Heart right ventricle (tissue), 16 donors: ENCODE measurements at places on chromosomes 16 and 17. TPM values are rescaled to one million over a fixed set of nuclear protein-coding genes. Genes with fewer than 3 reads are reported as not detected.

- no peak for DNase-seq
Measured at GRCh38 chr17:71866095-71866494, 254.7 kb upstream of the SOX9 start.

- no peak for DNase-seq
Measured at GRCh38 chr17:11901931-11902330, 95.3 kb downstream of the ZNF18 start.

GRCh38 chr16:89829630-89830437 is 1.6 kb downstream of the SPIRE2 start:
- no peak for DNase-seq

GRCh38 chr17:62902531-62903220 is 63.4 kb upstream of the TANC2 start:
- no peak for DNase-seq

DNA sequence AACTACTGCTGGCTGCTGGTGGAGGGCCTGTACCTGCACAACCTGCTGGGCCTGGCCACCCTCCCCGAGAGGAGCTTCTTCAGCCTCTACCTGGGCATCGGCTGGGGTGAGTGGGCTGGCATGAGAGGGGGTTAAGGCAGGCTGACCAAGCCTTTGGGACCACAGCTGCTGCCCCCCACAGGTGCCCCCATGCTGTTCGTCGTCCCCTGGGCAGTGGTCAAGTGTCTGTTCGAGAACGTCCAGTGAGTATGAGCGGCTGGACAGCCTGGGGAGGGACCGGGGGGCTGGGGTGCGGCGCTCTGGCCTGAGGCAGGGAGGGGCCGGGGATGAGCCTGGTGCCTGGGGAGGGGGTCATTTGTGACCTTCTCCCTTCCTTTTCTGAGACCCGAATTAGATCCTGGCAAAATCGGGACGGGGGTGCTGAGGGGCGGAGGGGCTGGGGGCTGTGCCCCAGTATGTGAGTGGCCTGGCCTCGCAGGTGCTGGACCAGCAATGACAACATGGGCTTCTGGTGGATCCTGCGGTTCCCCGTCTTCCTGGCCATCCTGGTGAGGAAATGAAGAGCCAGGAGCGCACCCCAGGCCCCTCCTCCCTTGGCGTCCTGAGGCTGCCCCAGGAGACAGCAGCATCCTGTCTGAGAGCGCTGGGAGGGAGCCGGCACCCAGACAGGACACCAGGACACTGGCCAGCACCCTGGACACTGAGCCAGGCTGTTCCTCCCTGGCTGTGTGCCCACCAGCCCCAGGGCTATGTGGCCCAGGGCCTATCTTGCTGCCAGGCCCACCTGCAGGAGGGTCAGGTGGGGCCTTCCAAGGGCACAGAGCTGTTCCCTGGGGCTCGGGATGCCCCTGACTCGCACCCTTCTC is 8.0 kb downstream of the GCGR start:
- DNase-seq: no peak

DNA sequence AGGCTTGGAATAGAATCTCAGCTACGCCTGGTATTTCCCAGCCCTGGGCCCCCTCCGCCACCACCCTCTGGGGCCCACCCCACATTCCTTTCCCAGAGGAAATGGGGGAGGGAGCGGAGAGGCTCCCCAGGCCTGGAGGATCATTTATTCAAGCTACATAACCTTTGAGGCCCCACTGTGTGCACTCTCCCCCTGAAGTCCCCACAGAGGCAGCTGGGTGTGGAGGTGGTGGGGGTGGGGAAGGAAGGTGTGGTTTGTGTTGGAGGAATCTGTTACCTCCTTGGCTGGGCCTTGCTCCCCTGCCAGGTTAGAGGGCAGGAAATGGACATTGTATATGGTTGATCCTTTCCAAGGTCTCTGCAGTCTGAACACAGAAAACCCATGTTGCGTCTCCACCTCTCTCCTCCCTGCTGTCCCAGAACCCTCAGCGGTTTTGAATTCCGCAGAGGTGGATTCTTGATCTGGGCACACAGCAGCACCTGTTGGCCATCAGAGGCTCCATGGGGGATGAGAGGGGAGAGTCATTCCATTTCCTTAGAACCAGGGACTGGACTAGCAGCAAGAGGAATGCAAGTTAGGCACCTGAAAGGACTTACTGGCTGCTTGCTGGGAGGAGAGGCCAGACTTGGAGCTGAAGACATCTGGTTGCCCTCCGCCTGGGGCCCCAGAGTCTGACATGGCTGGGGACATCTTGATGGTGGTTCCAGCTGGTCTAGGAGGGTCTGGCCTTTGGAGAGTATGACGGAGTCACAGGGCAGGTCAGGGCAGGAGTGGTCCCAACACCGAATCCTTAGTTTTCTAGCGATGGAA is 23.0 kb downstream of the ARHGAP23 start:
- peak; percentile 50 for DNase-seq

GRCh38 chr17:42252597-42253550 is 23.3 kb downstream of the STAT5B start:
- no peak for DNase-seq

GRCh38 chr17:9389111-9389527 is 186.5 kb downstream of the STX8 start:
- no peak for DNase-seq

DNA sequence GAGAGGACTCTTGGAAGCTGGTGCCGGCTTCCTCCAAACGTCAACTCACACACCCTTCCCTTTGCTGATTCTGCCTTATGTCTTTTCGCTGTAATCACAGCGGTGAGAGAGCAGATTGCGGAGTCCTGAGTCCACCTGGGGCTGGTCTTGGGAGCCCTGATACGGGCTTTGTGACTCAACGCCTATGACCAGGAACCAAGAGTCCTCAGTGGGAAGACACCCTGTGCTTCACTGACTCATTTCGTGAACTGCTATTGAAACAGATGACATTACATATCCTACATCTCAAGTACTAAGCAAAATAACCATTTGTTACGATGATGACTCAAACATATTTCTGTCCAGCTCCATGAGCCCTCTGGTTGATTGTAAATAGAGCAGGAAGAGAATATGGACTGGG is 90.7 kb upstream of the CREBBP start:
- no peak for DNase-seq

DNA sequence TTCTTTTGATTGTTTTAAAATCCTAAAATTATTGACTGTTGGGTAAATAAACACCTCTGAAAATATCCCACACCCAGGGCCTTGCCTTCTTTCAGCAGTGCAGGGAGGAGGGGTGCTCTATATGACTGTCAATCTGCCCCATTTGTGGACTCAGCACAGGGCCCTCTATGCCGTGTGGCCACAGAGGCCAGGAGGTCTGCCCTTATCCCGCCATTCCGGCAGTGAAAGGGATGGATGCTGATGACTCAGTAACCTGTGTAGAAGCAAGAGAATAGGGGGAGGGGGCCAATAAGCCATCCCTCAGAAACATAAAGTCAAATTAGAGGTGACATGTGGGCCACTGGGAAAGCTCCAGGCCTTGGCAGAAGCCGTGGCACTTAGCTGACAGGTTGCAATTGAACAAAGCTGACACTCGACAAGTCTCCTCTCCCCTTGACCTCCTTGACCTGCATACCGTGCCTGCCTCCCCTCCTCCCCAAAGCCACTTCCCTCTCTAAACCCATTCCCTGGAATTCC is 281.4 kb upstream of the DYNLRB2 start:
- DNase-seq: no peak

DNA sequence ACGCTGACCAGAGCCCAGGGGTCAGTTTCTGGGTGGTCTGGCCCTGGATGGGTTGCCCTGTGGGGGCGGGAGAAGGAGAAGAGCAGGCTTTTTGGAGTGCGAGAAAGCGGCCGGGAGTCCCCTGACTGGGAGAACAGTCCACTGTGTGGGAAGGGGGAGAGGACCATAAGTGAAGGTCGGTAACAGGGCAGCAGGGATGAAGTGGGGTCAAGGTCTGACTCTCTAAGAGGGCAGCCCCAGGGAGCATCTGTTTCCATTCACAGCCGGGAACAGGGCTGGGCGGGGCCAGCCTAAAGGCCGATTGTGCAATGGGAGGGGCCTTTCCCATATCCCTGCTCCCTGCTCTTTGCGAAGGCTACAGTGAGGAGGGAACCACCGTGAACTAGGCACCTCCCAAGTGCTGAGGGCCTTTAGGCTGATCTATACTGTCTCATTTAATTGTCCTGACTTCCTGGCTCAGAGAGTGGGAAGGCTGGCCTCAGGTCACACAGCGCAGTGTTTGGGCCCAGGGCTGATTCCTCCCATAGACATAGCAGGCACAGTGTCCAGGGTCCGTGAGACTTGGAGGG is 10.4 kb upstream of the WFDC1 start:
- DNase-seq: peak; percentile 62

DNA sequence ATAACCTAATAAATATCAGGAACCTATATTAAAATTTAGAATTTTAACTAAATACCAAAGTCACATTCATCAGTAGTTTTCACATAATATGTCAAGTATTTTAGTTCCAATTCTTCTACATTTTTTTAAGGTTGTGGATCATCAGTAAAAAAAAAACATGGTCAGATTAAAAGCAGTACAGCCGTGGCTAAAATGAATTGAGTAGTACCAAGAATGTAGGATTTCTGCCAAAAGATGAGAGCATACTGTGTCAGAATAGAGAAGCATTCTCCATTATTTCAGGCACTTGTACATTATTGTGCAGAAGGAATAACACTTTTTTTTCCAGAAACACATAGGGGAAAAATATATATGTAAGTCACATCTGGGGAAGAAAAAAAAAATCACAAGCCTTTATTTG is 1176.1 kb downstream of the CDH11 start:
- DNase-seq: no peak

GRCh38 chr17:51251010-51251409 is 8.8 kb downstream of the MBTD1 start:
- no peak for DNase-seq

The RHOT1 gene
- total RNA-seq: 52.8 TPM

The PRDM7 gene
- not detected for total RNA-seq

The CCDC182 gene
- total RNA-seq: not detected

The KRTAP2-1 gene
- total RNA-seq: not detected

The LGALS9B gene
- total RNA-seq: not detected
